ENCODE measurements at places on chromosomes 2 and 18.

DNA sequence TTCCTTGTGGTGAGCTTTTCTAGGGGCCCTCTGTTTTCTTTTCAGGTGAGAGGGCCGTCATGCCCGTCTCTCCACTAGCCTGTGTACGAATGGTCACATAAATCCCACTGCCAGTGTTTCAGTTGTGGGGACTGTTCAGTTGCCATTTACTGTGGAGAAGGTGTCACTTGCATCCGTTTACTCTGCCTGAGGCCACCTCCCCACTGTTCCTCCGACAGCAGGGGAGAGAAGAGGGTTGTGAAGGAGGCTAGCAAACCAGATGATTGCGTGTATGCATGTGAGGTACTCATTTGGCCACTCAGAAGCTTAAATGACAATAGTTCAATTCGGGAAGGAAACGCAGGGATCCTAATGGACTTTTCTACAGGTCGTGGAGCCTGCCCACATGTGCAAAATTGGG, 3.3 kb downstream of the MTCL1 start:
- DNase-seq = no peak

GRCh38 chr2:168767258-168767657, 35.2 kb upstream of the NOSTRIN start:
- no peak for DNase-seq

- DNase-seq = no peak
Observed at GRCh38 chr2:214747992-214748391, 61.5 kb downstream of the BARD1 start.

- no peak for DNase-seq
Observed at GRCh38 chr2:102044235-102044896, 52.6 kb downstream of the IL1R2 start.

GRCh38 chr2:148994341-148994740, 44.2 kb upstream of the LYPD6B start:
- peak; percentile 76 for DNase-seq

- no peak for DNase-seq
Observed at GRCh38 chr2:176414641-176415040, 145.4 kb downstream of the MTX2 start.

DNA sequence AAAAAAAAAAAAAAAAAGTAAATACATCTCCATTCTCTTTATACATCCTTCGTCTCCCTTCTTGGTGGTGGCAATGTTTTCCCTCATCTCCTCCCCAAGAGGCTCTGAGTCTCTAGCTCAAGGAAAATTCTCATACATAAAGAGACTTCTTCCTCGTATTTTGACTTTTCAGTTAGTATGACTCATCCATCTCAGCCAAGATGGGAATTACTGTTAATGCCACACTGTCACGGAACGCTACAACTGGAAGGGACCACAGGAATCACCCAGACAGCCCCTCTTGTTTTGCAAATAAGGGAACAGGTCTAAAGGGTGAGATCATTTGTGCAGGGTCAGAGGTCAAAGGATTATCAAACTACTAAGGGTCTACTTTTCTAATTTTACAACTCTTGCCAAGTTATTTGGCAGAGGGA, 19.5 kb downstream of the NFE2L2 start:
- DNase-seq = no peak

GRCh38 chr2:190649798-190650390, 1.0 kb downstream of the NAB1 start:
- peak; percentile 43 for DNase-seq

GRCh38 chr2:148926981-148927401, 52.0 kb downstream of the KIF5C start:
- no peak for DNase-seq

- no peak for DNase-seq
Observed at GRCh38 chr2:215365184-215365658, 53.4 kb downstream of the ATIC start.

DNA sequence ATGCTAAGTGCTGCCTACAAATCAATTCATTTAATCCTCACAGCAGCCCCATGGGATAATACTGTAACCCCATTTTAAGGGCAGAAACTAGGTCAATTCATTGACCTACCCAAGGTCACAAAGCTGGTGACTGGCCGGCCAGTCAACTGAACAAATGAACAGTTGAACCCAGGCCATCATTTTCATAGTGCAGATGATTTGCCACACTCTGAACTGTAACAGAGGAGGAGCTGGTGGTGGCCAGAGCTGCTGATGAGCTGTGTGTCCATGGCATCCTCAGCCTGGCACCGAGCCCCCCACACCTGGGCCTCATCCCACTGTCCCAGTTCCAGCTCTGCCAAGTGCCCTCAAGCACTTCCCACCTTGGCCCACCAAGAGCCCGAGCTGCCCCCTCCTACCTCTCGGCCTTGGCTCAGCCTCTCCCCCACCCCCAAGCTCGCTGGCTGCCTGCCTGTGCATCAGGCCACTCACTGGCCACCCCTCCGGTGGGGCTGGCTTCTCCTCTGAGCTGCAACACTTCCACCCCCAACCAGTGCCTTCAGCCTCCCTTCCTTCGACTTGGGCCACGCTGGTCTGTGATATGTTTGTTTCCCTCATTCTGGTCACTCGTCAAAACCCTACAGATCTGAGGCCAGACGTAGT, 58.4 kb downstream of the ATOH8 start:
- DNase-seq = no peak

DNA sequence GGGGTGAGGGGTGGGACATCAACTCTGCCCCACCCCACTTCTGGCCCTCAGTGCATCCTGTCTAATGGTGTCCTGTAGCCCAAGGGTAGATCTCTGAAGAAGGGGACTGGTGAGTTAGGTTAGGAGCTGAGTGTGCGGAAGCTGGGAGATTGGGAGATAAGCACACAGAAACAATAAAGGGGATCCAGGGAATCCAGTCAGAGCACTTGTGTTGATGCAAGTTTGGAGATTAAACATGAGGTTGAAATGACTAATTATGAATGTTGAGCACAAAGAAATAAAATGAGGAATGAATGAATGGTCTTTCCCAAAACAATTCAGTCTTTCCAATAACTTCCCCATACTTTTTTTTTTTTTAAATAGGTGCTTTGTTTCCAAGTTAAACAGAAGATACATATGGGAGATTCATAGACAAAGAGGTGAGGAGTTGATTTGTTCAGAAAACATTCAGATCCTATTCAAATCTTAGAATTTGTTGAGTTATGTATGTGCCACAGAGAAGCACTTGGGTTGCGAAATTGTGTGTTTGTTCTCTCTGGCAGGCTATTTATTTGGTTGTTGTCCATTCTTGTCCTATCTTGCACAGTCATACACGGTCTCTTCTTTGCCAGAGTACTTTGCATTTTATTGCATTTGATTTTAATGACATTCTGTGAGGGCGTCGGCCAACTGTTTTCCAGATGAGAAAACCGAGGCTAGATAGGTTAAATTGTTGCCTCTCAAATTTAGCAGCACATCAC, 31.6 kb upstream of the NABP1 start:
- no peak for DNase-seq

GRCh38 chr2:67006373-67006960, 390.7 kb upstream of the ETAA1 start:
- no peak for DNase-seq

GRCh38 chr2:69032336-69032735, 19.4 kb downstream of the ANTXR1 start:
- DNase-seq = no peak

DNA sequence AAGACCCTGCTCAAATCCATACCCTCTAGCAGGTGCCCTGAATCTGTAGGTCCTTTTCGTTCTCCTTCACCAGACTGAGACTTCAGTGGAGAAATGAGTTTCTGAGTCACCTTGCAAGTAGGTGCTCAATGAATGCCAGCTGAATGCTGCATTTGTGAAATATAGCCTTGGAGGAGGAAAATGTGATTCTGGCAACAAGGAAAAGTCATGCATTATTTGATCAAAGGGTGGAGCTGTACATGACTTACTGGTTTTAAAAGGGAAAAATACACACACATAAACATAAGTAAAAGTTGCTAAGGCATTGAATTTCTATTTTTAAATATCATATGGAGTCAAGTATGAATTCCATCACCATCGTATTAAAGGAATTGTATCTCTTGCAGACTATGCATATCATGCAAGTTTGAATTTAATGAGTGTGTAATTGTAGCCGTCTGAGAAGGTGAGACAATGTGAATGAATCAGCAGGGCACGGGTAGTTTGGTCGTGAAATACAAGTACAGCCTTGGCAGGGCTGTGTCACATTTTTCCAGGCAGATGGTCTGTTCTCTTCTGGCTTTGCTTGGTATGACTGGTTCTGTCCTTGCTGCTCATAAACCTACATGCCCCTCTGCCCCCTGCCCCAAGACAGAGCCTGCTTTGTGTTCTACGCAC, 160.8 kb downstream of the COL6A3 start:
- DNase-seq = no peak

- DNase-seq = no peak
Observed at GRCh38 chr18:12023375-12023774, 42.1 kb downstream of the IMPA2 start.

- DNase-seq = peak; percentile 28
Observed at GRCh38 chr2:46298522-46299353, 1.5 kb downstream of the EPAS1 start.

DNA sequence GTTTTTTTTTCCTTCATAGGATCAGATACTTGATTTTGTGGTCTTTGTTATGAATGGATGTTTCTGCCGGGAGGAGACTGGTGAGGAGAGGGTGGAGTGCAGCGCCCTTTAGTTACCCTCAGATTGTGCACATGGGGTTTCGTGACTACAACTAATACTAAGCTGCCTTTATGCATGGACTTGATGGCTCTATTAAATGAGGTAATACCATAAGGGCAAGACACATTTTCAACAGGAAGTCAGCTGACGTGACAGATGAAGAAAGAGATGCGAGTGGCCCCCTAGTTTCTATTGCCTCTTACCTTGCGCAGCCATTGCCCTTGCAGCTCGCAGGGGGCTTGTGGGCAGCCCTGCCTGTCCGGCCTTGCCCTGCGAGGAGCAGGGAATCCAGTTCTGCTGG, 24.4 kb downstream of the ZNF407 start:
- DNase-seq = no peak

DNA sequence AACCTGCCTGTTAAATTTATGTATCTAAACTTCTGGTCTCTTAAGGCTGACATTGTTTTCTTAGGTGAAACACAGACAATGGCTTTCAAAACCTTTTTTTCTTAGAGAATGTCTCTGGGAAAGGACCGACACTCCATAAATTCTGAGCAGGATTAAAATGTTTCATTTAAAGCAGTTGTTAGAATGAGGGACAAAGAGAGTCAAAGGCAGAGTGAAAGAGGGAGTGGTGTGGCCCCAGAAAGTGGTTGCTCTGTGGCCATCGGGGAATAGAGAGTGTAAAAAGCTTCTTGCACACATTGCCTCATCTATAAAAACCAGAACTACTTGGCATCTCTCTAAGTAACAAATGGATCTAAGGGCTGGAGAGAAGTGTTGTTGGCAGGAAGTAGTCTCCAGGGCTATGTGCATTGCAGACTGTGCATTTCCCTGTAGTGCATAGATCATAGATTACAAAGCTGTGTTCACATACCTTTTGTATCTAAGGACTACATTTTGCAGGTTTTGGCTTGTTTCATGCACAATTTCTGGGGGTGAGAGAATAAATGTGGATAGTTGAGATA, 3.6 kb downstream of the RPRM start:
- no peak for DNase-seq

- no peak for DNase-seq
Observed at GRCh38 chr18:26756556-26756955, 109.0 kb downstream of the AQP4 start.

DNA sequence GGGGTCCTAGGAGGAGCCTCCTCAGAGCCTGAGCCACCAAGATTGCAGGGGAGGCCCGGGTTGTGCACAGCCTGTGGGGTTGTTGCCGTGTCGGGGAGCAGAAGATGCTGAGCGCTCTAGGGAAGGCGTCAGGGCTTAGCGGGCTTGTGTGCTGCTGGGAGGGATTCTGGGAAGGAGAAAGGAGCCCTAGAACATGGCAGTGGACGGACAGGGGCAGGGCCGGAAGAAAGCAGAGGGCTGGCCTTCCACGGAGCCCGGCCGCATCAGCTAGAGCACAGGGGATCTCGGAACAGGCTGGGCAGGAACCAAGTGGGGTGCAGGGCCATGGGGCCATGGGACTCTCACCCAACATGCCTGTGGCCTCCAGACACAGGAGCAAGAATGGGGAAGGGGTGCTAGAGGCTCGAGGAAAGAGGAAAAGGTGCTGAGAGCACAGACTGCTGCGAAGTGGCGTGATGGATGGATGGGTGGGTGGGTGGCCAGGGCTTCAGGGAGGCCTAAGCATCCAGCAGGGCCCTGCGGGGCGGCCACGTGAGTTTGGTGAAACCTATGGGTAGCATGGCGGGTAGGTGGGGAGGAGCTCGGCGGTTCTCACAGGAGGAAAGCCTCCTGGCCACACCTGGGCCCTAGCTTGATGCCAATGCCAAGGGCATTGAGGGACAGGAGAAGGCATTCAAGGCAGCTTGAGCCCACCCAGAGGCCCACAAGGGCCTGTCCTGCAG, 35.8 kb downstream of the MTERF4 start:
- DNase-seq = no peak

- peak; percentile 15 for DNase-seq
Observed at GRCh38 chr2:84865181-84865783, 15.6 kb downstream of the TRABD2A start.

GRCh38 chr2:48901015-48901343, 145.5 kb upstream of the LHCGR start:
- DNase-seq = no peak

GRCh38 chr2:220499225-220499624, 871.8 kb downstream of the SLC4A3 start:
- peak; percentile 15 for DNase-seq

DNA sequence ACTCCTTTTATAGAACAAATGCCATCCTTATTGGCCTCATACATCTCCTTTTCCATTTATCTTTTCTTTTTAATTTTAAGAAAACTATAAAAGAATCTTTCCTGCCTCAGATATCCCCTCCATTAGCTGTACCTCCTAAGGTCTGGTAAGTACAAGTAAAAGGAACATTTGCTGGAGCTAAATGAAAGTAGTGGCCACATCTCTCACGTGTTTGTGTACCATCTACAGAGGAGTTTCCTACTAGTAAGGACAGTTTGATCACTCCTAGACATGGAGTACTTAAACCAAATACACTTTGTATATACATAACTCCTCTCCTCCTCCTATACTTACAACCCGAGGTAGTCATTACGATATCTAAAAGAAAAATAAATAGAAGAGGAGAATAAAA, 504.8 kb downstream of the LRRTM4 start:
- DNase-seq = no peak

- DNase-seq = no peak
Observed at GRCh38 chr18:36457683-36458082, 160.2 kb downstream of the FHOD3 start.

GRCh38 chr2:38218591-38218991, 142.6 kb upstream of the CYP1B1 start:
- no peak for DNase-seq

- DNase-seq = no peak
Observed at GRCh38 chr18:10759241-10759640, 233.4 kb downstream of the NAPG start.

- no peak for DNase-seq
Observed at GRCh38 chr2:191705084-191705483, 27.1 kb downstream of the NABP1 start.

DNA sequence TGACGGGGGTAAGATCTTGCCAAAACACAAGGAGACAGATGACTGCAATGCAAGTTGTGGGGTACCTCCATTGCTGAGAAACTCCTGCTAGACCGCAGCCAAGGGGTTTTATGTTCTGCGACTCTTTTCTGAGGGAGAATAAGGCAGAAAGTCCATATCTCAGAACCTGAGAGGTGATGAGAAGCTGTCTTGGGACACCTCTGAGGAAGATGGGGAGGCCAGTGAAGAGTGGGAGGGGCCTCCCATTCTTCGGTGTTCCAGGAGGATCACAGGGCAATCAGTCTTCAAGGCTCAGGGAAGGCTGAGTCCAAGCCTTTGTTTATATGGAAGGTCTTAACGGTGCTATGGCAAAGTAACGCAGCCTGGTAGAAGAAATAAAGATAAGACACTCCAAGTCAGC, 18.0 kb downstream of the CYP27A1 start:
- no peak for DNase-seq

- peak; percentile 48 for DNase-seq
Observed at GRCh38 chr18:47574966-47575365, 323.5 kb upstream of the SKOR2 start.
